ENCODE measurements at places on chromosomes 3 and 15. TPM values are rescaled to one million over a fixed set of nuclear protein-coding genes. Genes with fewer than 3 reads are reported as not detected.

The TMEM207 gene
- total RNA-seq: not detected

The PLA2G4F gene
- 0.46 TPM for total RNA-seq

The SLCO2A1 gene
- total RNA-seq: under 0.01 TPM

The ANXA2 gene
- total RNA-seq: 5,223 TPM

The AGBL1 gene
- total RNA-seq: not detected

The BUB1B gene
- 30.6 TPM for total RNA-seq

The TMEM115 gene
- total RNA-seq: 47.8 TPM

The CCR4 gene
- total RNA-seq: not detected

The ARGFX gene
- total RNA-seq: not detected

The SCAANT1 gene
- total RNA-seq: not detected

The KCNH8 gene
- total RNA-seq: not detected

The CCDC80 gene
- total RNA-seq: 10.3 TPM

The PLA2G4D gene
- 0.08 TPM for total RNA-seq

The KCNAB1 gene
- not detected for total RNA-seq

The ATP10A gene
- not detected for total RNA-seq

The P2RY1 gene
- total RNA-seq: 2.0 TPM

The NRROS gene
- total RNA-seq: under 0.01 TPM

The TRIM71 gene
- not detected for total RNA-seq

The SKOR1 gene
- total RNA-seq: not detected

The IL17RD gene
- 1.1 TPM for total RNA-seq

The CCR8 gene
- total RNA-seq: not detected

The HTR3D gene
- not detected for total RNA-seq
